Activated T-cell treated with anti-CD3 and anti-CD28 coated beads for 24 hours (primary cell): ENCODE measurements at places on chromosomes 1 and 21.

DNA sequence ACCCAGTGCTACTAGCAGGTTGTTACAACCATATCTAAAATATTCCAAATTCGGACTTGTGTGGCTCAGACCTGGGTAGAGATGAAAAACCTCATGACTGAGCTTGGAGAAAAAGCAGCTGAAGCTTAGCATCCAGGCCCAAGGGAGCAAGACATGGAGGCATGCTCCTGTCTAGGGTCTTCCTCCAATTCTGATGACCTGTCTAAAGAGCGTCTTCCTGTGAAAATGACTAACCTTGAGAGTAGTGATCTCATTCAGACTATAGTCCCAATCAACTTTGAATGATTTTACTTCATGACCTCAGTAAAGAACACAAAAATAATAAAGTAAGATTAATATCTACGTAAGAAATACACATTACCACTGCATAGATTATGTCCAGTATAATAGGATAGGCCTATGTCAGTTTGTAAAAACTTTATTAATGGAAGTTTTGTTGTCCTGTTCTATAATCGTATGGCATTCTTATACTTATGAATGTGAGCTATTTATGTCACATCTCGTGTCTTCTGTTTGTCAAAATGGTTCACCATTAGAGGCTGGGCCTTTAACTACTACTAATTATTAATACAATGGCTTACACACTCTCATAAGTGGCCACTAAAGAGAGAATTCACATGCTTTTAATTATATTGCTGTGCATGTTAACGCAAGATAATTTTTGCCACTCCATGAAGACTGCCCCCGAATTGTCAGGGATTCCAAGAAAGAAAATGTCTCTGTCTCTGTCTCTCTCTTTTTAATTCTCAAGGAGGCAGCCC is 201.3 kb downstream of the NCAM2 start:
- no peak for DNase-seq

DNA sequence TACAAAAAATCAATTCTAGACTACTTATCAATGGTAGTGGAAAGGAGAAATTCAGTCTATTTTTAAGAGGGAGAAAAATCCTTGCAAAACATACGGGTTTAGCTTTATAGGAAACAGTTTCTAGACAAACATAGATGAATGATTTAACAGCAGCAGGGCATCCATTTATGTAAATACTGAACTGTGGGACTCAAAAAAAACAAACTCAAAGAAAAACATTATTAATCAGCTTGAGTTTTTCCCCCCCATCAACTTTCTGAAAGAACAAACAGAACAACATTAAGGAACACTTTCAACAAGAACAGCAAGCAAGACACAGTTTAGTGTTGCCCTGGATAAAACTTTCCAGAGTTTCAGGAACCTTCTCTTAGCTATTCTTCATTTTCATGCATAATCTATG is 147.3 kb upstream of the KCNK2 start:
- no peak for DNase-seq

GRCh38 chr1:97144527-97144926 is 422.9 kb downstream of the PTBP2 start:
- no peak for DNase-seq

DNA sequence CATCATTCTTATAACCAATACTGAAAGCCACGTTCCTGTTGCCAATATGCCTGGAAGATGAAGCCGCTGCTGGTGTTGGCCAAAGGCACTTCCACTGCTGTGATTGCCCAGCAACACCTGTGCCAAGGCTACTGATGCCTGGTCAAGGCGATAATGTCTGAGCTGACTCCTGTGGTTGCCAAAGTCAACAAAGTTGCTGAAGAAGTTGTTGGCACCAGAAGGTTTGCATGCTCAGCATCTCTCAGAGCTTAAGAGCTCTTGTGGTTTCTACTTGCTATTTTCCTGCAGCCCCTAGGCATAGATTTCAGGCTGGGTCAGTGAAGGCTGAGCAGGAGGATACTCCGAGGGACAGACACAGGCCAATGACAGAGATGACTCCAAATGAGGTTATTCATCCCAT is 63.4 kb upstream of the RAB3GAP2 start:
- DNase-seq = no peak

GRCh38 chr1:238606457-238606856 is 715.7 kb upstream of the ZP4 start:
- DNase-seq = no peak

GRCh38 chr21:38263493-38263892 is 6.7 kb downstream of the KCNJ15 start:
- no peak for DNase-seq

GRCh38 chr1:58158016-58158415 is 388.5 kb downstream of the OMA1 start:
- no peak for DNase-seq

DNA sequence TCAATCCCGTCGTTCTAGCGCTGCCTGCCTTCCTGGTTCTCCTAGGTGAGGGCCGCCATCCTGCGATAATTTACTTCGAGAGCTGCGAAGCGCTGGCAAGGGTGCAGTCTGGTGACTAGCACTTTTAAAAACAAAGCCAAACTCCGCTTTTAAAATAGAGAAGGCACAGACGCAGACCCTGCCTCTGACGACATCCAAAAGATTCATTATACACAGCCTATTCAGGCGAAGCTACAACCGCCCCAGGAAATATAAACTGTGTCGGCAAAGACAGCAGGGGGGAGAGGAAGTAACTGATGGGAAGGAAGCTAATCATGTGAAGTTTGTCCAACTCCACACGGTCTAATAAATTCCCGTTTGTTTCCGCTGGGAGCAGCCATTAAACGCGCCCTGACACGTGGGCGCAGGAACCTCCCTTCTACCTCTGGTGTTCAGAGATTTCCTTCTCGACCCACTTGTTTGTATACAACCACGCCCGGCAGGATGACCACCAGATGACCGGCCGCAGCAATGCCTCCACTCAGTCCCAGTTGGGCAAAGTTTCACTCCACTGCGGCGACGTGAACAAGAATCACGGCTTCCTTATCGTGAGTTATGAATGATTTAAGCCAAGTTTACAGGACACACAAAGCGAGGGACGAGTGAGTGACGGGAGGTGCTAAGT is 1.3 kb downstream of the GNG12 start:
- no peak for DNase-seq

- DNase-seq = no peak
Observed at GRCh38 chr1:151998611-151999362, 5.1 kb upstream of the S100A10 start.

GRCh38 chr1:31401241-31401640 is 11.8 kb upstream of the SERINC2 start:
- no peak for DNase-seq

DNA sequence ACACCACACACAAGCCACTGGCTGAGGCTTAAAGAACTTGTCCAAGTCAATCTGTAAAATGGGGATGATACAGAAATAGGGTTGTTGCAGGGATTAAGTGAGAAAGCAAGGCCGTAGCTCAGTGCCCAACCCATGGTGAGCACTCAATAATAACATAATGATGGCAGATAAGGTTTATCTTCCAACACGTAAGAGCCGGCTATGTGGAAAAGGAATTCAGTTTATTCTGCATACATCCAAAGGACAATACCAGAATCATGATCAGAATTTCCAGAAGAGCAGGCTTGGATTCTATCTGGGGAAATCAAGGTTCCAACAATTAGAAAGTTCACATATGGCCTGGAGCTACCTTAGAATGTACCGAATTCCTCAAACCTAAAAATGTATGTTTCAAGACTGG is 4.6 kb downstream of the TMPRSS2 start:
- DNase-seq = no peak

DNA sequence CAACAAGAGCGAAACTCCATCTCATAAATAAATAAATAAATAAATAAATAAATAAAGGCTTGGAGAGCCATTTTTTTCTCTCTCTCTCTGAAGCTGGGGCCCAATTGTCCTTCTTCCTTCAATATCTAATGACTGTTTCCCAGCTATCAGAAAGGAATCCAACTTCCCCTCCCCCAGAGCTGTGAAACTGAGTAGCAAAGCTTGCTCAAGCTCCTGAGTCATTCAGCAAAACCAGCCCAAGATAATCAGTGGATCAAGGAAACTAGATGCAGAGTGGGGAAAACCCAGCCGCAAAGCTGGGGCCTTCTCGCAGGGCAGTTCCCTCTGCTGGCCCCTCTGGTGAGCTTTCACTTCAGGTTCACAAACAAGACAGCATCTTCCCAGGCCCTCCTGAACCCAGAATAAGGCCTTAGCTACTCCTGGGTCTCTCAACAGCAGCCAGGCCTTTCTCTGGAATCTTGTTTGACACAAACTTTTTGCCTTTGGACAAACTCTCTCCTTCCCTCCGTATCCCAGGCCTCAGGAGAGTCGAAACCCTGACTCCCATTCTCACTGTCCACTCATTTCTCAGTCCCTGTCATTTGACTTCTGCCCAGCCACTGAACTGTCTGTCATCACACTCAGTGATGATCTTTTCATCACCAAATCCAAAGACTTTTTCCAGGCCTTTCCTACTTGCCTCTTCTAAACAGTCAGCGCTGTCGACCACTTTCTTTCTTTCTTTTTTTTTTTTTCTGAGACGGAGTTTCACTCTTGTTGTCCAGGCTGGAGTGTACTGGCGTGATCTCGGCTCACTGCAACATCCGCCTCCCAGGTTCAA is 18.0 kb upstream of the PTP4A2 start:
- peak; percentile 78 for DNase-seq

DNA sequence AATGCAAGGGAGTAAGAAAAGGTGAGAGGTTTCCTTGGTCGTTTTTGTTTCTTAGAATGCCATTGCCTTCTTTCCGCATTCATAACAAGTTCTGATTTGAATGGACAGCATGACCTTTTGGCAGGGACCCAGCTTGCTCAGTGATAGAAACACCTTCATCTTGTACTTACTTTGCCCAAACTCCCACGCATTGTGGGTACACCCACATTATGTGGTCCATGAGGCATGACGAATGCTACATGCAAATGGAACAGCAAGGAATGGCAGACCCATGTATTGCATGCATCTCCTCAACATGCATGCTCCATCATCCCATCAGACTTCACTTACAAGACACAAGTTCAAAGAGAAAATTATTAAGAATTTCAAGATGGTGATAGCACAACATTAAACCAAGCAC is 102.8 kb downstream of the CDC7 start:
- DNase-seq = no peak

DNA sequence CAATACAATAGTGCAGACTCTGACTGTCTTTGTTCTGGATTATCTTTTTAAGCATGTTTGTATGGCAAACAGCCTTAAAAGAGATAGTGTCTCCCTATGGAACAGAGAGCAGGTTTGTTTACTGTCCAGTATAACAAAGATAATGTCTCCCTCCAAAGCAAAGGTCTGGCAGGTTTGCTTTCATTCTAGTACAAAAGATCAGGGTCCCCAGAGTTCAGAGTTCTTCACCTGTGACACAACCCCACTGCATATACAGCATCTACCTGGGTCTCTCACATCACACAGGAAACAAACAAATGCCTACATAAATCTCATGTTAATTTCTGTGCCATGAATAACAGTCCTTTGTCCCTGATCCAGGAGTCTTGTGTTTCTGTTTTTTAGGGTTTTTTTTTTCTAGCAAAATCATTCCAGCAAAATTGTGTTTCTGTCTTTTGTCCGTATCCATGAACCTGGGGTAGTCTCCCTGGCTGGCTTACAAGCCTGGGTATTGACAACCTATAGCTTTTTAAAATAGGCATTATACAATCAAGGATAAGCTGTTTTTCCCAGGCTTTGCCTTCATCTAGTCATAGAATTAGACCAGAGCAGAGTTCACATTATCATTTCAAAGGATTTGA is 89.4 kb upstream of the PTBP2 start:
- DNase-seq = no peak

- no peak for DNase-seq
Observed at GRCh38 chr1:87941337-87941946, 612.8 kb downstream of the LMO4 start.

GRCh38 chr21:18253221-18253620 is 8.6 kb downstream of the CHODL start:
- DNase-seq = no peak

DNA sequence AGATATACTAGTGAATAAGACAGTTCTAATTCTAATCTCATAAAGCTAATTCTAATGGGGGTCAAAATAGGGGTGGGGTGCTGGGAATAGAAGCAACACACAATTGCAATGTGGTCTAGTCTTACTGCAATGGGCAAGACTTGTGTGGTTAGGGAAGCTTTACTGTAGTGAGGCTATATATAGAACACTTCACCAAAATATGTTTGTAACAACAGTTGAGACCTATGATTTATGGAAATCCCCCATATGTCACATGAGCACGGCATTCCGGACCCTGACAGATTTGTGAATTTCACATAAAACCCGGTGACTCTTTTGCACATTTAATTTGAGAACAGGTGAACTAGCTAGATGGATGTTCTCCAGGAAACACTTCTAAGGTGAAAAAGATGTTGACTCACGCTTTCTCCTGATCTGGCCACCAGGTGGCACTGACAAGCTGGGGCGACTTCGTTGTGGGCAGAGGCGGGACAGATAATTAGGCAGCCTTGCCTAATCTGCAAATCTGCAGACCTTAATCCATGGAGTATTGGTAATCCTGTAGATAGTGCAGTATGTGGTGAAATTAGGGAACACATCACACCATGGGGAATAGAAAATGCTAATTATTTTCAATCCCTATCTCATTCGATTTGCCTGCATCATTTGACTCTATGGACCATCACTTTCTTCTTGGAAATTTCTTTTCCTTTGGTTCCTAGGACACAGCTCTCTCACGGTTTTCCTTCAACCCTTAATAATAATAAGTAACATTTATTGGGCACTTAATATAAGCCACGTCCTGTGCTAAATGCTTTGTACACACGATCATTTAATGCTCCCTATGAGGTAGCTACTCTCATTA is 37.7 kb downstream of the KIAA0040 start:
- DNase-seq = peak; percentile 70

DNA sequence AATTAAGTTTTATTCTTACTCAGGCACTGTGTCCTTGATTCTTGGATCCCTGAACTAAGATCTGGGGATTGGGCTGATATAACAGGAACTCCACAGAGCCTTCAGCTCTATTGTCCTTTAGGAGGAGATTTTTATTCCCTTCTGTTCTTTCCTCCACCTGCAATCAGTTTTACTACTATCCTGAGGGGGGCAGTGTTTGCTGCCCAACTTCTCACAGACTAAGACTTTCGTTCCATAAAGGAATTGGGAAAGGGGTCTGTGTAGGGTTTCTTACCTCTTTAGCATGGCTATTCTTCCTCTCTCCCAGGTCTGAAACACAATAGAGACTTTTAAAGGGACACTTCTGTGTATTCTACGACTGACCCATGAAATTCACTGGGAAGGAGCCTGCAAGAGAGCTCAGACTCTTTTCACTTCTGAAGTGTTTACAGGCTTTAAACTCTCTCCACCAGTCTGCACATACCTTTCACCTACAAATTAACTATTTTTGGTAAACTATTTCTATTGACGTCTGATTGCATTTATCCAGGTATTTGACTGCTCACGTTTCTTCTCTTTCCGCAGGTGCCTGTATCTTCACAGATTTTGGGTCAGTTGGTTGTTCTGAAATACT is 103.3 kb upstream of the DEPDC1 start:
- no peak for DNase-seq

GRCh38 chr1:3342960-3343359 is 111.5 kb upstream of the ARHGEF16 start:
- no peak for DNase-seq
